Stimulated activated CD4-positive, alpha-beta T cell treated with anti-CD3 and anti-CD28 coated beads, TNF-alpha, amount 100 ng/mL, for 24 hours (primary cell): ENCODE measurements at places on chromosomes 1 and 21.

GRCh38 chr1:119783354-119784185 lies 14.9 kb upstream of the HMGCS2 start:
- DNase-seq, result no peak

DNA sequence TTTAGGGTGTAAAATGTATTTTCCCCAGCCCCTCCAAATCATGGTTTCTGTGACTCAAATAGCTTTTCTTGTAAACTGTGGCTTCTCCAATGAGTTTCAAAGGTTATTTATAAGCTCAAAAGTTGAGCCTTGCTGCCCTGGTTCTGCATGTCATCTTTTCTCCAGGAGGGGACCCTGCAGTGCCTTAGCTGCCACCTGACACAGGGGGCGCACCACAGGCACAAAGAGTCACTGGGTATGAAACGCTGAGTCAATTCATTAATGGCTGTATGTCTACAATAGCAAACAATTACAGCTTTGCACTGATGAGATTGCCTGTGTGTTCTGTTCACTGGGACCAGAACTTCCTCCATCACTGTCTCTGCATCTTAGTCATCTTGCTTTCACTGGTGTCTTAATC lies 100.8 kb downstream of the PCP4 start:
- no peak for DNase-seq

GRCh38 chr1:180057883-180058396 lies 96.7 kb upstream of the QSOX1 start:
- no peak for DNase-seq

GRCh38 chr1:116254776-116255175 lies 118.3 kb upstream of the ATP1A1 start:
- DNase-seq, result no peak

DNA sequence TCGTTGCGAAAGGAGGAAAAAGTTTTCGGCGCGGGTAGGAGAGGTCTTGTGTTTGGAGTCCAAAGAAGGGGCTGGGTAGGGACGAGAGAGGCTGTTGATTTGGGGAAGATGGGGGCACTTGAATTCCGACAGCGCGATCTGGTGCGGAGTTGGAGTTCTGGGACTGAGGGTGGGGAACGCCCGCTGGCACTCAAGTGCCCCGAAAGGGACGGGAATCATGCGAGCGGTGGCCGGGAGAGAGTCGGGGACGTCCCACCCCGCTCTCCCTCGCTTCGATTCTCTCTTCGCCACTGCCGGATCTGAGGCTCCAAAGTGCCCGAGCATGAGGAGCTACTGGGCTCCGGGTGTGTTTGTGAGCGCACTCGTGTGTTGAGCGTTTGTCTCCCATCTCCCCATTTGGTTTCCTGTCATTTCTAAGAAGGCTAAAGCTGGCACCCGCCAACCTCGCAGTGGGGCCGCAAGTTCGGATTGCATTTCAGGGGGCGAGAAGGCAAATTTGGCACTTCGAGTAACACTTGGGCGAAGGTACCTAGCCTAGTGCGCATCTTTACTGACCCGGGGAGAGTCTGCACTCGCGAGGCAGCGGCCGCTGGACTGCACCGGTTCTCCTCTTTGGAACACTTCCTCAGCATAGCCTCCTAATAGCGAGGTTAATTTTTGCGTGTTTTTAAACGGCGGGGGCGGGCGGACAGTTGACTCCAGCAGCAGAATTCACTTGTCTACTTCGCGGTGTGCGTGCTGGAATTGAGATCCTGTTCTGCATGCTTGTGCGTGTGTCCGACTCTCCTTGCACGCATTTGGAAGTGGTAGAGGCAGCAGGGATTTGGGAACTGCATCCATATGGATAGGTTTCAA lies 1.2 kb downstream of the CHRM3 start:
- DNase-seq, result no peak

GRCh38 chr1:247721222-247721621 lies 4.8 kb upstream of the OR6F1 start:
- no peak for DNase-seq

DNA sequence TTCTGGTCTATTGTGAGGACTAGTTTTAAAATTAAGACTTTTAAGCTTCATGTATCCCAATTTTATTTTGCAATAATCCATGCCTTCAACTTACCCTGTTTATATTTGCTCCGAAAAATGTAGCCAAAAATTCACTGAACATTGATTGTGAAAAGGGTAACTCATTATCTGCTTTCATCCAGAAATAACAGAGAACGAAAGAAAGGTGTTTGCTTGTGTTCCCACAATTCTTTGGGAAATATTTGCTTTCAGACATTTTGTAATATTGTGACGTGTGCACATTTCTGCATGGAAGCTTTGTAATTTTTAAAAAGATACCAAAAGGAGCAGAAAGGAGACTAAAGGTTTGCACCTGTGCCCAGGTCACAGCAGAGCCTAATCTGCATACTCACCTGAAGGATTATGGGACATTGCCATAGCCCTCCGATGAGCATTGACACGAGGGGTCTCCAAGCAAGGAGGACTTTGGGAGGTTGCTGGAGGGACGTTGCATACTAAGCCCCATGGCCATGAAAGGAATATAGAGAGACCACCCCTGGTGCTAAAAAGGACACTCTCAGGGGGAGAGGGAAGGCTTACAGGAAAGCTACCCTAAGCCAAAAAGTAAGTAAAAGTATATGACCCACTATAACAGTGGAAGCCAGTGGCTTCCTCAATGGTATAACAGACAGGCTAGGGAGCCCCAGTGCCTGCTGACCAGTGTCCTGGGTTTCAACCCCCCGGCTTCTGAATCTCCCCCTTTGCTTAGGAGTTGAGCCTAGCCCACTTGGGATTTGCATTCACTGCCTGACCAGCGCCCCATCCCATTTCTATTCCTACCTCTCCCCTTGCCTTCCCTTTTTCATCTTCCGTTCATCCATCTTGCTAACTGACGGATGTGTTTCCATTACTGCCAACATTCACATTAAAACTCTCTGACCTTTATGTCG lies 148.6 kb upstream of the ZC3H12A start:
- DNase-seq, result no peak

GRCh38 chr1:224065455-224065854 lies 48.5 kb upstream of the FBXO28 start:
- DNase-seq, result no peak

DNA sequence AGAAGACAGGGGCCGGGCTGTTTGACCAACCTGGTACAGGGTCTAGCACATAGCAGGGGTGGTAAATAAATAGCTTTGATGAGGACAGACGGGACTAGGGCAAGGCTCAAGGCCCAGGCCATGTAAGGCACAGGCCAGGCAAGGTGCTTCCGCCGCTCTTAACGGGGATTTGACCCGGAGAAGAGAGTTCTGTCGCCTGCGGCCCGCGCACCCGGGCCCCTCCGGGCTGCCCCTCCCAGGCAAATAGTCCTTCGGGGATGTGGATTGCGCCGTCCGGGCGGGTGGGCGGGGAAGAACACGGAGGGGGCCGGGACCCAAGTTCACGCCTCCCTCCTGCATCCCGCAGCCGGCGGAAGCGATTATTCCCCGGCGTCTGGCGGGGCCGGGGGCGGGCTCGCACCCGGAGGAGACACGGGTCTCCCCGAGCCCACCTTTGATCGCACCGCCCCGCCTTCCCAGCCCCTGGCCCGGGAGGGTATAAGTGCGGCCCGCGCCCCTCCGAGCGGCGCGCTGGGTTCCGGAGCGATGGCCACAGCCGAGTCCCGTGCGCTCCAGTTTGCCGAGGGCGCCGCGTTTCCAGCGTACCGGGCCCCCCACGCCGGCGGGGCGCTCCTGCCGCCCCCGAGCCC lies at the start of gene MIXL1:
MIXL1 (plus strand) TSS at position 508 of the 629 bp plus-strand sequence; CDS start at position 526, 18 bp downstream.
- no peak for DNase-seq

DNA sequence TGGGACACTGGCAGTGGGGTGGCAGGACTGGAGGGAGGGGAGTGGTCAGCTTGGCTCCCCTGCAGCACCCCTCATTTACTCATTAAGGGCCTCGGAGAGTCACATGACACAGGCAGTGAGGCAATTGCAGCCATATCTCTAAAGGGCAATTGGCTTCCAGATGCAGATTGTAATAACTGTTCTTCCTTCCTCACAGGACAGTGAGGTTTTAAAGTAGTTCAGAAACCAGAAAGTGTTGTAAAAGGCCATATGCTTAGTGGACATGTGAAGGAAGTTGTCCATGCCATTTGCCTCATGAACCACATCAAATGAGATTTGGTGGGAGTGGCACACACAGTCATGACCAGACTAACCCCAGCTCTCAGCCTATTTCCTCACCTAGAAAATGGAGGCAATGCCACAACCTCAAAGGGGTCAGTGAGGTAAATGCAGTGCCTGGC lies 11.1 kb downstream of the MTX1 start:
- DNase-seq, result no peak

GRCh38 chr1:186904361-186904760 lies 75.6 kb downstream of the PLA2G4A start:
- no peak for DNase-seq

DNA sequence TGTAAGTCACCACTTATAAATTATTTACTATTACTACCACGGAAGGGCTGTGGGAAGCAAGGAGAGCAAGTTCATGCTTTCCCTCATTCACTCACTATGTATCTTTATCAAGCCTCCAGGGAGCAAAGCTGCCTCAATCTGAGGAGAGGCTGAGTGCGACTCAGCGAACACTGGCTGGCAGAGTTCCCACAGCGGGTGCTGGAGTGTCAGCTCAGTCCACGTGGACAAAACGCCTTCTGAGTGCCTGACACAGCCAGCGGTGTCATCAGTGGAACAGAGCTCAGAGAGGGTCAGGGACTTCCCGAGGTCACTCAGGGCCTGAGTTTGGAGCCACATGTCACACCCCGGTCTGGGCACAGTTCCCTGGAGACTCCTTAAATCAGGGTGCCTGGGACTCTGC lies 16.9 kb downstream of the MATN1 start:
- DNase-seq, result no peak

DNA sequence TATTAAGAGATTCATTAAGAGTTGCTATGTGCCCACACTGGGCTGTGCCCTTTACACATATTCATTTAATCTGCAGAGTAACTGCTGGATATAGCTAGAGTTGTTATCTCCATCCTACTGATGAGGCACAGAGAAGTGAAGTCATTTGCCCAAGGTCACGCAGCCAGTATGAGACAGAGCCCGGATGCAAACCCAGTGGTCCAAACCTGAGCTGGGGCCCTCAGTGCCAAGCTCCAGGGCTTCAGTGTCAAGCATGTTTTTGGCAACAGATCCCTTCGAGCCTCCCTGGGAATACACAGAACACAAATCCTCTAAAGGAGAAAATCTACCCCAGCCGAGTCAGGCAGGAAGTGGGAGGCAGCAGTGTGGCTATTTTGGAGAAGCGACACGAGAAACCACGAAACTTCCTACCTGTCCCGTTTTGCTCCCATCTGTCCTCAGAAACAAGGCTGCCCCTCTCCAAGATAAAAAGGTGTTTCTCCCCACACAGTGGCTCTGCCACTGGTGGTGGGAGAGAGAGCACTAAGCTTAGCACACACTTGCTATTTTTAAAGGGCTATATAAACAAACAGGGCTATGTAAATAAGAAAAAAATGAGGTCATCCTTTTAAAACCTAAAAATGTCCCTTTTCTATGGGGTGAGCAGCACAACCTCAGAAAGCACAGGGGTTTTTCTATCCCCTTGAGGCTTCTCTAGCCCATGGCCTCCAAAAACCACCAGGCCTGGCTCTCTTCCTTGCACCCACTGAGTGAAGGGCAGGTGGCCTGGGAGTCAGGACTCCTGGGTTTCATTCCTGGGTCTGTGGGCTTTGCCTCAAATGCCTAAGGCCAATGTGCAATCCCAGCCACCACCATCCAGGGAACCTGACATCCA lies 138.6 kb upstream of the EDN2 start:
- DNase-seq, result no peak

DNA sequence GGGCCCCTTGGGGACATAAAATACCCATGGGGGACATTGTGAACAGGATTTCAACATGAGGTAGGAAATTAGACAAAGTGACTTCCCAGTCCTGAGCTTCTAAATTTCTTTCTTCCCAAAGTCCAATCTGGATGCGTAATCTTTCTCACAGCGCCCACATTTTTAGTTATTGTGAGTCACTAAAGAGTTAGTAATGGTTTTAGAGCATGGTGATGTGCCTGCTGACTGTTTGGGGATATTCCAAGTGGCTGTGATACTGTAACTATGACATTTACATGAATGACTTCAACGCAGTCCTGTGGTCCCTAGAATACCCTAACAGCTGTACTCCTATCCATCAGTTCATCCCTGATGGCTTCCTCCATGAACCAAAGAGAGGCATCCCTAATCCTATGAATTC lies 224.0 kb upstream of the COA6 start:
- no peak for DNase-seq

GRCh38 chr1:186812570-186812969 lies 16.2 kb upstream of the PLA2G4A start:
- no peak for DNase-seq
